NCI-H2081 (cell line): ENCODE measurements at places on chromosomes 16 and 17.

DNA sequence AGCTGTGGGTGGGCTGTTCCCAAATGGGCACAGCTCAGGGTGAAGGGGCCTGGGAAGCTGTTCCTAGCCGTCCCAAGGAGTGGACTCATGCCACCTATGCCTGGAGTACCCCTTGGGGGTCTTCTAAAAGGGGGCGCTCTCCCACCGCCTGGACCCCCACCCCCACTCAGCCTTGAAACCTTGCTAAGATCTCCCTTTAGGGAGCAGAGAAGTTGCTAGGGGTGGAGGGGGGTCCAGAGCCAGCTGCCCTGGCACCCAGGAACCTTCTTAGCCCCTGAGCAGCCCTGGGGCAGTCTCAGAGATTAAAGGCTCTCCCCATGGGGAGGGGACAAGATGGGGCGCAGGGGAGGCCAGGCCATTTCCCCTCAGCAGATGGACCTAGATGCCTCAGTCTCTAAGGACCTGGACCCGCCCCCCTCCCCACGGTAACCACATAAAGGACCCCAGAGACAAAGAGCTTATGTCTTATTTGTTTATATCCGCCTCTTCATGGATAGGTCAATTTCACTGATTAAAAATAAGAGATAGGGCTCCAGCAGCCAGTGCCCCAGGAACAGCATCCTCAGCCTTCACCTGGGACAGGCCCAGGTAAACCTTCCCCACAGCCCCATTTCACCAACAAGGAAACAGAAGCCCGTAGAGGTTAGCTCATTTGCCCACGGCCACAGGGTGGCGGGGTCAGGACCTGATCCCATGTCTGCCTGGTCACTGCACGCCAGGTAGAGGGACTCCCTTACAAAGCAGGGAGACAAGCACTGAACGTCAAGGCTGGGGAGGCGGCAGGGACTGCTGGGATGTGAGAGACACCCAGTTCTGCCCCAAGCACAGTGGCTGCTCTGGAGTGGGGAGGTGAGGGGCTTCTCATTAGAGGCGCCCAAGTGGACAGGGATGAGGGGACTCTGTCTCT lies 3.4 kb downstream of the MTSS2 start:
- DNase-seq = no peak

DNA sequence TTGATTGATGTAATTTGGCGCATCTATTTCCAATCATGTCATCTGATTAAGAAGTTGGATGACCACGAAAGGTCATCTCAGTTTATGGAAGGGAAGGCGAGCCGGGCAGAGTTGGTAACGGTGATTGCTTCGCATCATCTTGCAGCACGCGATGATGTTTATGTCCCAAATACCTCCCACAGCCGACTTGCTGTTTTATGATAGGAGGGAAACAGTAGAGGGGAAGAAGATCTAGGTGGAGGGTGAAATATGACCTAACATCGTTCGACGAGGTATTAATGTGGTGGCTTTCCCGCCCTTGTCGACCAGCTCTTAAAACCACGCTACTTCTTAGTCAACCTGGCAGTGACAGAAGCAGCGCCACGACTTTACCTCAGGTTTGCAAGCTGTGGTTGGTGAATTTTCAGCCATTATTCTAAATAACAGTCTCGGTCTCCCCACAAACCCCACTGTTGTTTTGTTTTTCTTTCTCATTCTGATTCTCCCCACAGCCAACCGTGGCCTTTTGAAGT lies 805 bp upstream of the TANC2 start:
- DNase-seq = no peak

- no peak for DNase-seq
These were observed 33.5 kb upstream of the GOSR1 start for GRCh38 chr17:30443721-30444120.

GRCh38 chr17:49123061-49123460 lies 9.5 kb upstream of the B4GALNT2 start:
- no peak for DNase-seq

- no peak for DNase-seq
These were observed 57.6 kb upstream of the SOX9 start for GRCh38 chr17:72063262-72063661.

DNA sequence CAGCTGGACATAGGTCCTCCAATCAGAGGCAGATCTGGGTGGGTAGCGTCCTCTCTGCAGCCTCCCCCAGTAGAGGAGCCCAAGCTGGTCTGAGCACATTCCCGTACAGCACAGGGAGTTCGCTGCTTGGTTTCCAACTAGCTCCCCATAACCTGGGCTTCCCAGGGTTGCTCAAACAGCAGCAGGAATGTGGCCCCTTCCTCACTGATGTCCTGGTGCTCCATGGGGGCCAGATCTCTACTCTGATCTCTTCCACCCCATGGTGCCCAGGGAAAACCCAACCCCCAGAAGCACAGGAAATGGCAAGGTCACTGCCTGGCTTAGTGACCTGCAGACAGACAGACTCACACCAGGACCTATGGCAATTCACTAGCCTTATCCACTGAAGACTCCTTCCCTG lies 11.1 kb upstream of the MMP2 start:
- DNase-seq = no peak

DNA sequence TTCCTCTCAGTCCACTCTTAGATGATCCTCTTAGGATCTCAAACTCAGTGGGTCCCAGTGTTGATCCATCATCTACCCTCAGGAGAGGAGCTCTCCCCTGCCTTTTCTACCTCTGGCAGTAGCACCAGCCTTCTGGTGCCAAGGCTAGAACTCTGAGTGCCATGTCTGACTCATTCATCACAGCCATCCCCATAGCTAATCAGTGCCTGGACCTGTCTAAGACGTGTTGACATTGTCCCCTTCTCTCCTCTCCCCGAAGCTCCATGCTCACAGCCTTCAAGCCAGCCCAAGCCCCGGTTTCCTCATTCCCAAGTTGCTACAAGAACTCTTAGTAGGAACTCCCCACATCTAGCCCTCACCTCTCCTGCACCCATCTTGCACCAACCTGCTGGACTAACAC lies 73.5 kb upstream of the GRIN2A start:
- no peak for DNase-seq
